NCI-H187 treated with DMSO at 0.1 percent for 48 hours (cell line): ENCODE measurements at places on chromosomes 1 and 21.

- DNase-seq: no peak
Measured at GRCh38 chr21:38377165-38378088, 120.6 kb downstream of the KCNJ15 start.

- no peak for DNase-seq
Measured at GRCh38 chr1:55685560-55685959, 470.4 kb upstream of the USP24 start.

DNA sequence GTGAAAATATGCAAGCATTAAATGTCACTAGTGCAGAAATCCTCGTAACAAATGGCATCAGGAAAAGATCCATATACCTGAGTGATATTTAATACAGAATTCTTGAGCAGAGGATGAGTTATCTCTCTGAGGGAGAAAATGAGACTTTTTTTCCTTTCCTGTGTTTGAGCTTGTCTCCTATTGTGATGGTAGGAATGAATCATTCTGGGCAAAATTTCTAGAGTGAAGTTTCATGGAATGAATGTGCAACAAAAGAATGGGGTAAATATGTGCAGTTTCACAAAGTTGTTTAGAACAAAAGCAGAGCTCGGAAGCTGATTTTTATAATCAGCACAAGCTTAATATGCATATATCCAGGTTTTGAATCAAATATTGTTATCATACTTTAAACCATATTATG is 4.6 kb downstream of the CTPS1 start:
- DNase-seq: no peak

DNA sequence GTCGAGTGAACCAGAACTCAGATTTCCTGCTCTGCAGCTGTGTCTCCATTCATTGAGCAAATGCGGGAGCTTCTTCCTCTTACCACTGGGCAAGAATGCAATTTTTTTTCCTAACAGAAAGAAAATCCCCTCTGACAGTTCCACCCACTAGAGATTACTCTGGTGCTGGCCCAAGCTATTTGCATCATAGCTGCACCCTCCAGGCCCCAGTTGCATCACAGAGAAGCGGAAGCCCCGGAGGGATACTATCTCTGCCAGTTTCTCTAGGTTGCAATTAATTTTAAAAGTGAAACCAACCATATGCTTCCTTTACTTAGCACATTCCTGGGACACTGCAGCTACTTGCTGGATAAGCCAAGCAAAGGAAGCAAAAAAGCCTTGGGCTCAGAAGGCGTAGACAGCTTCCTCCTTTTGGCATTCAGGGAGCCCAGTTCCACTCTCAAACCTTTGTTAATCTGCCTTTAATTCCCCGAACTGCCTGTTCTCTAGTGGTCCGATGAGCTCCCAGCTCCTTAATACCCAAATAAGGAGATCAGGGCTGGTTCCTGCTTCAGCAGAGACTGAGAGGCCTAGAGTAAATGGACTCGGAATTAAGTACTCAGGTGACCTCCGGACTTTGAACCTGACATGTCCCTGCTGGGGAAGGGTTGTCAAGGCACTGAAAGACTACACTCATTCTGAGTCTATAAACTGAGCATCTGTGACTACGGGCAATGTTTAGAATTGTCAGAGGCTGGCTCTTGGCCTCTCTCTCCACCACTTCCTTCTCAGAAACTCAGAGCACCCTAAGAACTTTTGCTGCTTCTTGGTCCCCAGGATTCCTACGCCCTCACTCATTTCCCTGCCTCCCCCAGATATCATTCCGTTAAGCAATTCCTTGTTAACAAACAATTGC is 72.5 kb upstream of the TNFSF18 start:
- no peak for DNase-seq

DNA sequence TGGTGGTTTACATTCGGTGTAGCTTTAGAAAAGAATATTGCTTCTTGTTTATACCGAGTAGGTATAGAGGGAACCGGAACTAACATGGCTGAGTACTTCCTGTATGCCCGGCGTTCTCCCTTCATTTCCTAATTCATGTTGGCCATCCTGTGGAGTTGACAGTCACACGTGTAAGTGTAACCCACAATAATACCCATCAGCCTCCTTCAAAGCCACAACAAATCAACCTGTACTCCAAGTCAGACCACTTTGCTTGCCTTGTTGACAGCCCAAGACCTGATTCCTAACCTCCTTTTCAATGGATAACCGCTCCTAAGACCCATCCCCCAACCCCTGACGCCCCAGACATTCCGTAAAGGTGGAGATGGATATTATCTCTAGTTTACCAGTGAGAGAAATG is 42.1 kb downstream of the UBE2U start:
- no peak for DNase-seq
